ENCODE measurements at places on chromosomes 5 and 9.

- DNase-seq: no peak
Measured at GRCh38 chr5:53109056-53109442, 508 bp downstream of the MOCS2 start.

GRCh38 chr5:167696558-167697314 is 594.7 kb upstream of the WWC1 start:
- no peak for DNase-seq

GRCh38 chr5:14190194-14191164 is 47.3 kb downstream of the TRIO start:
- no peak for DNase-seq

DNA sequence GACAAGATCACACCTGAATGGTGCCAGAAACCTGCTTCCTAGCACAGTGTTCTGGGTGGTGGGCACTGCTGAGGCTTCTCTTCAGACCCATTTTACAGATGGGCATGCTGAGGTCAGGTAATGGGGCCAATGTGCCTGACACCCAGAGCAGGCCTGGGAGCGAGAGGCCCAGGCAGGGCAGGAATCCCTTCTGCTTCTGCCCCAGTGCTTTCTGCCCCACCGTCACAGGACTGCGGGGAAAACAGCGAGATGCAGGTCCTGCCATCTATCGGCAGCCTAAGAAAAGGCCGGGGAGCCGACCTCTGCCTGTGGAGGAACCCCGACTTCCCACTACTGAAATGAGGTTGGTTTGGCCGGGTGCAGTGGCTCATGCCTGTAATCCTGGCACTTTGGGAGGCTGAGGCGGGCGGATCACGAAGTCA is 22.8 kb upstream of the RNU6ATAC start:
- DNase-seq: no peak

DNA sequence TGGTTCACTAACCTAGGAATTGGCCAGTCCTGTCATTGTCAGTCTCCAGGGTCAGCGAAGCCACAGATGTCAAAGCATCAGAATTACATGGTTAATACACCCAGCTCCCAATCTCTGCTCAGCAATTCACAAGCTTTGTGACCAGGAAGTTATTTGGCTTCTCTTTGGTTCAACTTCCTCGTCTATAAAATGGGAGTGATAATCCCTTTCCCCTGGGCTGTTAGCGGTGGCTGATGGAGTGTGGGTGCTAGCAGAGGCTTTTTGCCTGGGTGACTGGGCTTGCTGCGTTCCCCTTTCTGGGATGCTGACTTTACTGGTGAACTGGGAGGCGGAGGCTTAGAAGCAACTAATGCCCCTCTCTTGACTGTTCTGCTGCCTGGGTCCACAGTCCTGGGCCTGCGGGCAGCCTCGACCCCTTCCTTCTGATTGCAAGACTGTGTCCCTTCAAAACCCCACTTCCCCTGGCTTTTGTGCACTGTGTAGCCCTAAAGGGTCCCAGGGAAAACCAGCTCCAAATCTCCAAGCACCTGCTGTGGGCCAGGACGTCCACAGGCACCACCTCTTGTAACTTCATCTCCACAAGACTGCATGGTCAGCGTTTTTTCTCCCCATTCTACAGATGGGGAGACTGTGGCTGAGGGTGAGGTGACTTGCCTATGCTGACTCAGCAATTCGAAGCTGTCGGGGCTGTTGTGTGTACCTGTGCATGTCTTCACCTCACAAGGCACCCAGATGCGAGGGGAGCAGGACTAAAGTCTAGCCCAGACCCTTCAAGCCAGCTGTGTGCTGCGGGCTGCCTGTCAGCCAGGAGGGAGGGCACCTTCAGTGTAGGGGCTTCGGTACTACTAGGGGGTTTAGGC is 45.2 kb upstream of the NEURL1B start:
- no peak for DNase-seq

DNA sequence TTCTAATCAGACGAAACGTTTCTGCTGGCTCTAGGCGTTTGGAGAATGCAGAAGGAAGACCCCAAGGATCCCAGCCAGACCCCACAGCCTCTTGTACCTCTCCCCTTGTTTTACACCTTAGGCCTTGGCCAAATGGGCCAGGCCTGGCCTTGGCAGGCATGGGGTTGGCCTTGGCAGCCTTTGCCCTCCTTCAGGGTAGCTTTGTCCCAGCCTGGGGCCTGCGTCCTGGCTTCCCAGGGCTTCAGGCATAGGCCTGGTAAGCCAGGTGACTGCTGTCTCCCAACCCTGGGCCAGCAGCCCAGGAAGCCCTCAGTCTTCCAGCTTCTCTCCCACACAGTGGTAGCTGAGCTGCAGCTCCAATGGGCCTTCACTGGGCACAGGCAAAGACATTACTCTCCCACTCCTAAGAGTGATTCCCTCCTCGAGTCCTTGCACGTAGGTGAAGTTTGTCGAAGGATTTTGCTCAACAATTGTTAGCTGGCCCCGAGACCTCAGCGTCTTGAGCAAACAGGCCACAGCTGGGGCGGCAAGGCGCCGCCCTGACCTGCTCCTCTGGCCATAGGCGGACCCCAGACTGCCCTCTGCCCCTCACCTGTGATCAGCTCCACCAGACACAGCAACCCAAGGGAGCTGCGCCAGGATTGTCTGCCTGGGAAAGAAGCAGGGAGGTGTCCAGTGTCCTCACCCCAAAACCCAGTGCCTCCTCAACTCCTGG is 1.1 kb upstream of the PITX1 start:
- DNase-seq: no peak

- no peak for DNase-seq
Measured at GRCh38 chr9:91712811-91713210, 237.2 kb downstream of the ROR2 start.

DNA sequence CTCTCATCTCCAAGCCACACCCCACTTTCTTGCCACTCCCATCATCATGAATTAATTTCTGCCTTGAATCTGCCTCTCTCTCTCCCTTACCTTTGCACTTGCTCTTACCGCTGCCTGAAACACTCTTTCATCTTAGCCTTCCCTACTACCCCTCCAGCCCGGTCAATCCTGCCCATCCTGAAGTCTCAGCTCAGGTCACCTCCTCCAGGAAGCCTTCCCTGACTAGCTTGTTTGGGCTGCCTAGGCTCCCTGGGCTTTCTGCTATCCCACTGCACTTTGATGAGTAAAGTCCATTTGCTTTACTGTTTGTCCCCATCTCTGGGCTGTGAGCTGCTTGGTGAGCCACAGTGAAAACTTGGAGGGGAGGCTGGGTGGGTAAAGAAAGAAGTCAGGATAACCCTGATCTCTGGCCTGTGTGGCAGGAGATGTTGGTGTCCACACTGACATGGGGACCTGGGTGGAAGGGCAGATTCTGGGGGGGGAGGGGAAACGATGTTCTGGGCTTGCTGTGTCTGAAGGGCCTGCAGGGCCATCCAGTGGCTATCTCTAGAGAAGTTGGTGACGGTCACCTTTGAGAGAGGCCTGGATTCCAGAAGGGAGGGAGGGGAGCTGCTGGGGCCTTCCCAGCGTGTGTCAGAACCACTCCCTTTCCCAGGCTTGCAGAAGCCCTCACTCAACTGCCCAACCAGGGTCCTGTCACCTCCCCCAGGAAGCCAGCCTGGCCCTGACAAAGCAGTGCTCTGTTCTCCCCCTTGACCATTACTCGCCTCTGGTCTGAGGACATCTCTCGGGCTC is 75.0 kb upstream of the DAB2IP start:
- DNase-seq: no peak

DNA sequence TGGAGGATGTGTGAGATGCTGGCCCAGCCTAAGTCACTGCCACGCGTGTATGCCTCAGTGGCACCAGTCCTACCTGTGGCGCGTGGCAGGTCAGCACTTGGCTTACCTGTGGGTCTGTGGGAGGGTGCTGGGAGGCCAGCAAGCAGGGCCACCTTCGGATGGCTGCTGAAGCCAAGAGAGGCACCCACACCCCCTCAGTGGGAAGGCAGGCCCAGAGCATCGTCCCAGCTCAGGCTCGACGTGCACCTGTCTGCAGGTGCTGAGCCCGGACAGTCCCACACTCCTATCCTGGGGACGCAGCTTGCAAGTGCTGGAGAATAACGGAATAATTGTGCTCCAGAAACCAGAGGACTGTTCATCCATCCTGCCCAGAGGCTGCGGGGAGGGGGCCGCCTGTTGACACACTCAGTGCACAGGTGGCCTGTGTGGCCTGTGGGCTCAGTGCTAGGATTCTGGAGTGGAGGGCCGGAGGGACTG is 24.0 kb downstream of the NKD2 start:
- no peak for DNase-seq

DNA sequence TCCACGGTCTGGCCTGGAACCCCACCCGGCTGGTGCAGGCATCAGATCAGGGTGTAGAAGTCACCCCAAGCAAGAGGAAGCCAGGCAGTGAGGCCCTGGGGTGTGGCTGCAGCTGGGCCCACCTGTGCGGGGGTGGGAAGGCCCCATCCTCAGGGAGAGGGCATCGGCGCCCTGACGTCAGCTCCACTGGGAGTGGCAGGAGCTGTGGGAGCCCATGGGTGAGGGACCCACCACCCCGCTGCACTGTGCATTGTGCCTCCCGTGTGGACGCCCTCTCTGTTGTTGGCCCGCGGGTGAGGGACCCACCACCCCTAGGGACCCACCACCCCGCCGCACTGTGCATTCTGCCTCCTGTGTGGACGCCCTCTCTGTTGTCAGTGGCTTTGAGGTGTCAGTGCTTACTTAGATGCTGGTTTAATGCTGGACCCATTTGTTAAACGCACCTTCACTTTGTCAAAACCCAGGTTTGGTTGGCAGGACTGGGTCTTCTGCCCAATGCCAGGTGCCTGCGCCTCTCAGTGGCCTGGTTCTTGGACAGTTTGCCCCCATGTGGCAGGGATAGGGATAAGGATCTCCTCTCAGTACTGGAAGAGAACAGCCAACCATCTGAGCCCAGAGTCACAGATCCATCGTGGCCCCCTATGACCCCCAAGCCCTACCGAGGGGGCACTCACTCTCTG is 6.9 kb upstream of the EXOC3 start:
- no peak for DNase-seq

GRCh38 chr9:133844398-133844784 is 106.2 kb upstream of the SARDH start:
- DNase-seq: no peak

DNA sequence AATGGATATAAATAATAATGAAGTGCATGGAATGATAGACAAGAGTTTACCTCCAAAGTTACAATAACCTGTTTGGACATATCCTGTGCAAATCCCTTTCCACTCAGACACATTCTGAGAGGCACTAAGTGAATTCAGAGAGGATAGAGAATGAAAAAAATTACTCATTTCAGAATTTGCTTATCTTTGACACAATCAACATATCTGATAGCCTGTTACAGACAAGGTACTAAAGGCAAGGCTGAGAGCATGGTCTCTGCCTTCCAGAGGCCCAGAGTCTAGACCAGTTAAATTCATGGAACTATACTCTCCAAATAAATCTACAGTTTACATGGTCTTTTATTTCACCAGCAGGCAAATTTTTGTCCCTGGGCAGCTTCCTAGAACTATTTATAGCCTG is 371.8 kb upstream of the PTGER4 start:
- no peak for DNase-seq

DNA sequence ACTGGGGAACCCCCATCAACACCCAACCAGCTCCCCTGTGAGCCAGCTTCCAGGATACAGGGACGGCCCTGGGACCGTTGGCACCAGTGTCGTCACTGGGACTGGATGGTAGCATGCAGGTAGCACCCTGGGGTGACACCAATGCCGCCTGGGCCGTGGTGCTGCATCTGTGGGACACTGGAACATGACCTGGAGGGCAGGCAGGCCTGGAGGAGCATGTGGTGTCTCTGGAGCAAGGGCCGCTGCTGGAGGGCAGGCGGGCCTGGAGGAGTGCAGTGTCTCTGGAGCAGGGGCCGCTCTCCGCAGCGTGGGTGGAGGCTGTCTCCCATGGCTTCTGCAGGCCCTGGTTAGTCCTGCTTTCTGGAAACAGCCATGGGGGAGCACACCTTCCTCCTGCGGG is 13.1 kb downstream of the LPCAT1 start:
- no peak for DNase-seq

GRCh38 chr5:40073927-40074326 is 605.8 kb upstream of the PTGER4 start:
- no peak for DNase-seq

DNA sequence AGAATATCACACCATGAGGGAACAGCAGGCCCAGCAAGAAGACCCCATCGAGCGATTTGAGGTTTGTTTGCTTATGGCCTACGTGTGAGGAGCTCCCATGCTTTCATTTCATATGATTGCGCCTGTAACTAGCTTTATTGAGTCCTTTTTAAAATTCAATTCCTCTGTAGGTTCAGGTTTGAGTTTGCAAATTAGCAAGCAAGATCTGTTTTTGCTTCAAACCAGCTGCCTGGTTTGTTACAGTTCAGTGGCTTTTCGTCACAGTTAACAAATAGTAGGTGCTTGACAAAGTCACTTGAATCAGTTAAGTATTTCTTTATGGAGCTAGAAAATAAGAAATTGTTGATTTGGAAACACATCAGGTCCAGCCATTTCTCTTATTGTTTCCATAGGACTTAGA is 56.3 kb downstream of the GPR21 start:
- DNase-seq: no peak

DNA sequence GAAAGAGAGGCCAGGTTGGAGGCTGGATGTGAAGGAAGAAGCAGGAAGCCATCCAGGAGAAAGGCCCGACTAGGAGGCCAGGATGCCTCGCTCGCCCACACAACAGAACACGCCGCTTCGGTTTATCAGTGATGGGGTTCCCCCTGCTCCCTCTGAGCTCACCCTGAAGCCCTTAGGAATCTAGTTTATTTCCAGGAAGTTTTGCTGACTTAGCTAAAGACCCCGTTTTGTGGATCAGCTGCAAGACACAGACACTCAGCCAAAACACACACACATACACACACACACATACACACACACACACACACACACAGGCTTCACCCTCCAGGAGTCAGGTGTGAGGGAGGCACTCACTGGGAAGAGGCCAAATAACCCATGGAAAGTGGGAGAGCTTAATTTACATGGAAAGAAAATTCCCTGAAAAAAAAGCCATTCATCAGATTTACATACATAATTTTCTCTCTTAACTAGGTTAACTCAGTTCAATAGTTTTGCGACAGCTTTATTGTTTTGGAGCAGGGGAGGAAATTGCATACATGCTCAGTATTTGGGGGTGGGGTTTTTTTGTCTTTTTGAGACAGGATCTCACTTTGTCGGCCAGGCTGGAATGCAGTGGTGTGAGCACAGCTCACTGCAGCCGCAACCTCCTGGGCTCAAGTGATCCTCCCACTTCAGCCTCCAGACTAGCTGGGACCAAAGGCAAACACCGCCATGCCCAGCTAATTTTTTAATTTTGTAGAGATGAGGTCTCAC is 92.7 kb upstream of the HAND1 start:
- DNase-seq: no peak

DNA sequence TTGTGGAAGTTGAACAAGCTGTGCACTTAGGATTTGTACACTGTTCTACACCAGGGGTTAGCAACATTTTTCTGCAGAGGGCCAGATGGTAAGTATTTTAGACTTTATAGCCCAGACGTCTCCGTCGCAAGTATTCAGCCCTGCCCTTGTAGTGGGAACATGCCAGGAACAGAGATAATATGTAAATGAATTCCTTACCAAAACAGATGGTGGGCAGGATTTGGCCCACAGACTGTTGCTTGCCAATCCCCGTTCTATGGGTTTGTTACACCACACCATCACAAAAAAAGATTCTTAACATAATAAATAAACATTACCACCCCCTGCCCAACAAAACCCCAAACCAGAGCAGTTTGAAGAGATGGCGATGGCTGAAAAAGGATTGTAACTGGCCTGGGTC is 74.3 kb downstream of the AMBP start:
- DNase-seq: no peak

GRCh38 chr5:76479973-76480667 is 77.0 kb downstream of the IQGAP2 start:
- DNase-seq: no peak

- DNase-seq: no peak
Measured at GRCh38 chr9:109652112-109652511, 127.9 kb upstream of the PALM2AKAP2 start.

GRCh38 chr9:121529237-121529987 is 29.8 kb upstream of the GGTA1 start:
- no peak for DNase-seq

Data from stimulated activated CD8-positive, alpha-beta memory T cell treated with anti-CD3 and anti-CD28 coated beads, Interleukin-12 subunit alpha, Interleukin-12 subunit beta, amount 100 ng/mL, for 4 hours (primary cell).